ENCODE measurements at places on chromosomes 4 and X.

DNA sequence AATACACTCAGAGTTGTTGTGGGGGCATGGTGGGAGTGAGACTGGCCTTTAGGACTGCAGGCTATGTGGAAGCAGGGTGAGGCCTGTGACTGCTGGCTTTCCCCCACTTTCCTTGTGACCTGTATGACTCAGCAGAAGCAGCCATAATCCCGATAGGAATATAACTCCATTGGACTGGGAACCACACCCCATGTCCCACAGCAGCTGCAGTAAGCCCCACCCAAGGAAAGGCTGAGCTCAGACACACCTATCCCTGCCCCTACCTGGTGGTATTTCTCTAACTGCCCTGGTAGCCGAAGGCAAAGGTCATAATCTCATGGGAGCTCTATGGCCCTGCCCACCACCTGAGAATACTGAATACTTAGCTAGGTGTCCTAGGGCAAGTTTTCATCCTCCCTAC, 169.3 kb downstream of the GC start:
- DNase-seq: no peak

GRCh38 chrX:66728818-66729271, 90.0 kb upstream of the EDA2R start:
- peak; percentile 1 for DNase-seq

DNA sequence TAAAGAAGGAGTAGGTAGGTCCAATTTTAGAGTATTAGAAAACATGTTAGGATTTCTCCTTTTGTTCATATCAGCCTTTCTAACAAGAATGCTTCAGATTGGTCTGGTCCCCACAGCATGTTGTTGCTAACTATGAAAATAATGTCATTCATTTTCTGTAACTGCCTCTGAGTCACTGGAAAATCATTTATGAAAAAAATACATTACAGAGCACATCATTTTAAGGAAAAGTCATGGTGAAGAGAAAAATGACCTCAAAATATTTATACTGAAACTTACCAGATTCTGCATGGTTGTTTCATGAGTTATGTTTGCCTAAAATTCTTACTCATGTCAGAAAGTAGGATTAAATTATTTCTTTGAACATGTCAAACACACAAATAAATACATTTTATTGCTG, 35.2 kb downstream of the DTHD1 start:
- DNase-seq: peak; percentile 40

DNA sequence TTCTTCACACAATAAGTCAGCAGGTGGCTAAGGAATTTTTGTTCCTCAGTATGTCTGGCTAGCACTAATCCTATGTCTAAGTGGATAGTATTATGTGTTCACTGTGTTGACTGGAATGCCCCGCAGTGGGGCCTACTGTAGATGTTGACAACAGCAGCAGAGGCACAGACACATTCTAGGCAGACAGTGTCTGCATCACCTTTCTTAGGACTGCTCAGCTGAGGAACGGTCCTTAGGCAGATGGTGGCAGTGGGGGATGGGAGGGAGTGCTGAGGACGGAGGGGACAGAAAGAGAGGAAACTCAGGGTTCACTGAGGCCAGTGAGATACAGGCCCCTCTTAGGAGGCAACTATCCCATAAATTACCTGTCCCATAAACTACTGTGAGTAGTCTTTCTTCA, 44.6 kb upstream of the LEF1 start:
- no peak for DNase-seq

- no peak for DNase-seq
Observed at GRCh38 chr4:111601671-111602070, 543.6 kb upstream of the FAM241A start.

DNA sequence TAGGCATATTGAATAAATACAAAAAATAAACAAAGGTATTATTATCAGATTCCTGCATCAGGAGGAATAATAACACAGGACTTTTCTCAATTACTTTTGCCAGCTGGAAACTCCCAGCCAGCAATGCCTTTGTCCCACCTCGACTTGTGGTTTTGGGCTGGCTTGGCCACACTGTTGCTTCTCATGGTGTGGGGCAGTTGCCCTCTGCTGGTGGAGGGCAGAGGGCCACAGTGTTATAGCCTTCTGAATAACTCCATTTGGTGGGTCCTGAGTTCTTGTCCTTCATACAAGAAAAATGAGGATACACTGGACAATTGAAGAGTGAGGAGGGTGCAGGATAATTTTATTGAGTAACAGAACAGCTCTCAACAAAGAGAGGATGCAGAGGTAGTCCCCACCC, 1206.0 kb upstream of the ADGRL3 start:
- DNase-seq: peak; percentile 3

GRCh38 chrX:100447655-100448397, 37.8 kb upstream of the PCDH19 start:
- DNase-seq: no peak

DNA sequence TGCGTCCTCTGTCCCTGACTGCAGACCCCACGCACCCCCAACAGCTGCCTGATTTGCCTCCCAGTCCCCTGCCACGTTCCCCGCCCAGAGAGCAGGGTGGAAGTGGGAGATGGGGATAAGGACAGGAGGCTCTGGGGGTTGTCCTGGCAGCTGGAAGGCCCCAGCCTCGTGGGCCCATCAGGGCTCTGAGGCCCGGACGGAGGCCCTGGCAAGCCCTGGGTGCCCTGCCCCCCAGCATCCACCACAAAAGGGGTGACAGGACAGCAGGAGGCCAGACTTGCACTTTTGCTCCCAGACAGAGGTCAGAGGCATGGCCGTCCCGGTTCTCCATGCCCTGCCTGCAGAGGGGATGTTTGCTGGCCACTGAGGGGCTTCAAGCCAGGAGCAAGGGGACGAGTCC, 4.7 kb downstream of the SH3TC1 start:
- no peak for DNase-seq

- no peak for DNase-seq
Observed at GRCh38 chr4:22546299-22546698, 30.4 kb upstream of the ADGRA3 start.

DNA sequence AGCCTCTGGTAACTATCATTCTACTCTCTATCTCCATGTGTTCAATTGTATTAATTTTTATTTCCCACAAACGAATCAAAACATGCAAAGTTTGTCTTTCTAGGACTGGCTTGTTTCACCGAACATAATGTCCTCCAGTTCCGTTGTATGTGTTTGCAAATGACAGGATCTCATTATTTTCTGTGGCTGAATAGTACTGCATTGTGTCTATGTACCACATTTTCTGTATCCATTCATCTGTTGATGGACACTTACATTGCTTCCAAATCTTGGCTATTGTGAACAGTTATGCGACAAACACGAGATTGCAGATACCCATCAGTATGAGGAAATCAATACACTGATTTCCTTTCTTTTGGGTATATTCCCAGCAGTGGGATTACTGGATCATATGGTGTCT, 8.4 kb upstream of the LDOC1 start:
- DNase-seq: no peak

- no peak for DNase-seq
Observed at GRCh38 chrX:1802912-1803311, 188.1 kb downstream of the ASMT start.

DNA sequence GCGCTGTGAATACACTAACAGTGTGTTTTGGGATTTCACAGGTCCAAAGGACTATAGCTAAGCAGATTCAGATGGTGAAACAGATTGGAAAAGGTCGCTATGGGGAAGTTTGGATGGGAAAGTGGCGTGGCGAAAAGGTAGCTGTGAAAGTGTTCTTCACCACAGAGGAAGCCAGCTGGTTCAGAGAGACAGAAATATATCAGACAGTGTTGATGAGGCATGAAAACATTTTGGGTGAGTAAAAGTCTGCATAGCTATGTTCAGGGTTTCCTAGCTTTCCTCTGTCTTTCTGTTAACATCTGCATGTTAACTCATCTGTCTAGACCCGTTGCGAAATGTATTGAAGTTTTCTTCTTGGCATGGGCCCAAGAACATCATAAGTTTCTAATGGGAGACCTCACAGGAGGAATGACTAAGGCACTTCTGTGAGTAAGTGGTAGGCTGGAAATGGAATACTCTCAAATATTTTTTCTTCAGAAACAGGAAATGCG, 372.1 kb downstream of the BMPR1B start:
- DNase-seq: peak; percentile 93

- no peak for DNase-seq
Observed at GRCh38 chr4:120055162-120055561, 11.5 kb downstream of the MAD2L1 start.

GRCh38 chr4:5019274-5019673, at the start of gene CYTL1:
Gene CYTL1, minus strand, starts transcription at chr4:5019458. Its CDS starts 13 bp downstream, at chr4:5019445.
- no peak for DNase-seq

- DNase-seq: peak; percentile 3
Observed at GRCh38 chr4:147518846-147519767, 38.2 kb downstream of the EDNRA start.

- DNase-seq: no peak
Observed at GRCh38 chr4:183362036-183362435, 39.8 kb upstream of the CLDN24 start.

DNA sequence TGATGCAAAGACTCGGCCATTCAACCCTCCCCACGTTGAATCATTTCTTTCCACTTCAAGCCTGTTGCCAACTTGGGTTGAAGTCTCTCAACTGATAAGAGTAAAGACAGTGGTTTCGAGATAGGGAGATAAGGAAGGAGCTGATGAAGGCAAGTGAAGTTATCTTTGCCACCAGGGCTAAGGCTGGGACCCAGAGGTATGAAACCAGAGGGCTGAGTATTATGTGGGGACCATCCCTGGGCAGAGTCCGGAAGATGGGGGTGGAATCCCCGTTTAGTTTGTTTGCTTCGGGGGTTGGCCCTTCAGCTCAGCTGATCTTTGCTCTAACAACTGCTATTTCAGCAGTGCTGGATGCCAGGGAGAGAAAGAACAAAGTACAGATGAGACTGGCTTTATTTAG, 2.3 kb upstream of the XPNPEP2 start:
- no peak for DNase-seq

GRCh38 chr4:29307256-29307655, 1412.9 kb upstream of the PCDH7 start:
- DNase-seq: no peak

GRCh38 chrX:51892921-51893745, at the start of gene MAGED1:
Gene MAGED1, plus strand, starts transcription at chrX:51893623. Its CDS starts 682 bp downstream, at chrX:51894305.
- DNase-seq: peak; percentile 79

DNA sequence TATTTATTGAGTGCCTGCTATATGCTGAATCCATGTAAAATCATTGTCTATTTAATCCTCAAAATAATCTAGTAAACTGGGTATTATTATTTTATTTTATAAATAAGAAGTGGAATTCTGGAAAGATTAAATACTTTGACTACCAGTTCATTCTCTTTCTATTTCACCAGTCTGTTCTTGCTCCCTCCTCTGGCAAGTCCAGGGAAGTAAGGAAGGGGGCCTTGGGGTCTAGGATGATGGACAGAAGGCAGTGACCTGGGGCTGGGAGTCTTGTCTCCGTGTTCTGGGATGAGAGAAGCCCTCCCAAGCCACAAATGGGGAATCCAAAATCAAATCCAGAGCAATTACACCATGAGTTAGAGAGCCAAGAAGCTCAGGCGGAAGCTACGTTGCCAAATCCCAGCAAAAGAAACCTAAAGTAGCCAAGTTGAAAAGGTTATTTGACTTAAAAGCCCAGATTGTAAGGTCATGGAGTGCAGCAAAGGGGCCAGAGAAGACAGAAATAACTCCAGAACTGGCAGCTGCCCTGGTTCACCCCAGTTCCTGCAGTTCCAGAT, 28.3 kb upstream of the PARM1 start:
- DNase-seq: no peak

DNA sequence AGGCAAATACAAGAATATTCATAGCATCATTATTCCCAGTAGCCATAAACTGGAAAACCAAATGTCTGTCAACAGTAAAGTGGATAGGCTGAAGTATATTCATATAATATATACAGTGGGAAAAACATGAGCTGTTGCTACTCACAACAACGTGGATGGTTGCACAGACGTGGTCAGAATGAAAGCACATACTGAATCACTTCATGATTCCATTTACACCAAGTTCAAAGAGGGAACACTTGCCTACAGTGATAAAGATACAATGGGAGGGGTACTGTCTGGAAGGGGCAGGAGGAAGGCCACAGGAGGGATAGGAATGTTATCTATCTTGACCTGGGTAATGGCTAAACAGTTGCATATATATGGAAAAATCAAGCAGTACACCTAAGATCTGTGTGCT, 25.3 kb downstream of the APBB2 start:
- no peak for DNase-seq

- no peak for DNase-seq
Observed at GRCh38 chr4:48570646-48571220, 80.7 kb downstream of the ZAR1 start.

- no peak for DNase-seq
Observed at GRCh38 chrX:23935106-23935505, 27.3 kb downstream of the CXorf58 start.

DNA sequence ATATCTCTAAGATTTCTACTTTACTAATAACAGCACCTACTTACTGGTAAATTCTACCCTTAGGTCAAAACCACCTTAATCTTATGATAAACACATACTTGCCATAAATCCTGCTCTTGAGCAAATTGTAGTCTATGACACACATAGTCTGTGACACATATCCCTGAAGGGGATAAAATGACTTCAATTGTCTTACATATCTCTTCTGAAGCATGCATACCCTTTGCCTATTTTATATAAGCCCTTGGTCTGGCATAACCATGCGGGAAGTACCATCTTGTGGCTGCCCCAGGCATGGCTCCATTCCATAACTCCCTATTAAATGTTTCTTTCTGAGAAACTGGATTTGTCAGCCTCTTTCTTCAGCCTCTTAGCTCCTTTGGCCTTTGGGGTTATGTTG, 248.9 kb downstream of the SLC7A11 start:
- DNase-seq: no peak

DNA sequence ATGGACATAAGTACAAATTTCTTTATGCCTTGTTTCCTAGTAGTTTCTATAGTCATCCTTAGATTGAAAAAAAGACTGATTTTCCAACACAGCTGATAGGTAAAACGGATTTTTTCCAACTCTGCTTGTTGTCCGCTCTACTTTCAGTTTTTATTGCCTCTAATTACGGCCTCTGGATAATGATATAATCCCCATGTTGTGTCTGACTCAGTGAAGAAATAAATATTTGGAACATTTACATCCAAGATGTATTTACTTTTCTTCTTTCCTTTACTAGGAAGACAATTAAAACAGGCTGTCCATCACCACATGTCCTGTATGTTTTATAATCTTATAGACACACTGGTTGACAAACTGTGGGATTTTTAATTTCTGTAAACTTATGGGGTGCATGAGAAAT, 6.8 kb upstream of the CXCL3 start:
- DNase-seq: no peak

GRCh38 chr4:110770353-110770752, 147.5 kb upstream of the PITX2 start:
- DNase-seq: no peak

DNA sequence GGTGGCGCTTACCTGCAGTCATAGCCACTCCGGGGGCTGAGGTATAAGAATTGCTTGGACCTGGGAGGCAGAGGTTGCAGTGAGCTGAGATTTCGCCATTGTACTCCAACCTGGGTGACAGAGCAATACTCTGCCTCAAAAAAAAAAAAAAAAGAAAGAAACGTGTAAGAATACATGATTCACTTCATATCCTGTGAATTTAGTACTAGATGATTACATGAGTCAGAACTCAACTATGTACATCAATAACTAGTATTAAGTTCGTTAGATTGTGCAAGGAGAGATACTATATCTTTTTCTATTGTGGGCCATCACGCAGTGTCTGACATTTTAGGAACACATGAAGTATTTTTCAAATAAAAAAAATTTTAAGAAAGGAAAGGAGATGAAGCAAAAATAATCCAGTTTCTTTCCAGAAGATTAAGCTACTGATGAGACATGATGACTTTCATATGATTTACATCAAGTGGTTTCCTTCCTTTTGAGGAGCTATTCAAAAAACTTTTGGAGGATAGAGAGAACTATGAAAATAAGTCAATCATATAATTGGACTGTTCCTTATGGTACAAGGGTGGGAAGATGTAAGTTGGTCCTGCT, 64.7 kb upstream of the EXOC1L start:
- peak; percentile 62 for DNase-seq

GRCh38 chrX:14412686-14413085, 116.7 kb upstream of the GLRA2 start:
- DNase-seq: no peak
